ENCODE measurements at places on chromosomes 7 and 10. TPM values are rescaled to one million over a fixed set of nuclear protein-coding genes. Genes with fewer than 3 reads are reported as not detected.

The KCNIP2 gene
- 4.1 TPM for total RNA-seq

The TBX20 gene
- total RNA-seq: 0.34 TPM

GRCh38 chr7:36154255-36155212 is 1.5 kb downstream of the EEPD1 start:
- DNase-seq: no peak
- H3K36me3 ChIP-seq: no peaks in the 10 kb centered on the region
- H3K4me3 ChIP-seq: peak overlapping the region; percentile 65
- peaks cover 5% of the 10 kb centered on the region for H3K27me3 ChIP-seq

- H3K27ac ChIP-seq: no peak overlapping the region
- DNase-seq: no peak
- no peaks in the 10 kb centered on the region for H3K27me3 ChIP-seq
- H3K4me1 ChIP-seq: no peaks in the 10 kb centered on the region
Measured at GRCh38 chr7:125830743-125831142, 901.1 kb upstream of the POT1 start.

GRCh38 chr7:117772421-117772820 is 100.8 kb downstream of the CTTNBP2 start:
- no peaks in the 10 kb centered on the region for H3K36me3 ChIP-seq
- no peak overlapping the region for H3K27ac ChIP-seq
- H3K27me3 ChIP-seq: no peaks in the 10 kb centered on the region
- no peaks in the 10 kb centered on the region for H3K4me1 ChIP-seq
- DNase-seq: no peak

GRCh38 chr10:92839191-92840085 is 8.9 kb upstream of the EXOC6 start:
- H3K4me3 ChIP-seq: no peak overlapping the region
- H3K27ac ChIP-seq: no peak overlapping the region
- H3K4me1 ChIP-seq: peaks cover 7% of the 10 kb centered on the region
- peaks cover 3% of the 10 kb centered on the region for H3K27me3 ChIP-seq
- H3K36me3 ChIP-seq: peaks cover 3% of the 10 kb centered on the region

DNA sequence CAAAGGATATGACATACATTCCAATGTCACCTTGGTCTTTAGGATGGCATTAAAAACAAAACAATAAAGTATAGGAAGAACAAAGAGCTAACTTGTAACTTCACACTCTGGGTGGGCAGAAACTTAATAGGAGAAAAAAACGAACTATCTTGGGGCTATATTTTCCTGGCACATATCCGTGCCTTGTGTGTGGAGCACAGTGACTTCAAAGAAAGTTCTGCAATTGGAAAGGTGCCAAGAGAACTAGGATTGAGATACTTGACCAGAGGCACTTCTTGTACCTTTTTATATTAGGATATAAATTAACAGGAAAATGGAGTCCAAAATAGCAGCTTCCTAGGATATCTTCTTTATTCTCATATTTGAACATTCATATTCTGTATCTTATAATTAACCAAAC is 148.4 kb downstream of the SEMA3D start:
- peaks cover 7% of the 10 kb centered on the region for H3K27me3 ChIP-seq
- no peaks in the 10 kb centered on the region for H3K36me3 ChIP-seq
- no peaks in the 10 kb centered on the region for H3K4me1 ChIP-seq
- DNase-seq: no peak
- no peak overlapping the region for H3K27ac ChIP-seq
- H3K4me3 ChIP-seq: no peak overlapping the region

DNA sequence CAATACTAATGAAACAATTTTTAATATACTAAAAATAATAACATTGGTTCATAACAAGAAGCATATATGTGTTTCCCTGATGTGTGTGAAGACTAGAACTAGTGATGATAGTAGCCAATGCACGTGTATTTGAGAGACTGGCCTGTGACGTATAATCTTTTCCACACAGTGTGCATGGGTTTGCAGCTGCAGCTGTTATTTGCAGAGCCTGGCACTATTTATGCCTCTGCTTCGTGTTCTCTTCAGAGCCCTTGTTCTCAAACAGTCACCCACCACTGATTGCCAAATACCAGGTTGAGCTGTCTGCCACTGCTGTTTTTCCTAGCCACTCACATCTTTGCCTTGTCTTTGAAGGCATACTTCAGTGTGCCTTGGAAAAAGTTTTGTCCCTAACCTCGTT is 531.7 kb downstream of the ETV1 start:
- DNase-seq: no peak
- H3K4me1 ChIP-seq: no peaks in the 10 kb centered on the region
- no peak overlapping the region for H3K27ac ChIP-seq
- H3K4me3 ChIP-seq: no peak overlapping the region

GRCh38 chr7:146993764-146994163 is 877.2 kb downstream of the CNTNAP2 start:
- H3K4me3 ChIP-seq: no peak overlapping the region
- DNase-seq: no peak
- H3K36me3 ChIP-seq: no peaks in the 10 kb centered on the region
- H3K4me1 ChIP-seq: no peaks in the 10 kb centered on the region
- H3K27ac ChIP-seq: no peak overlapping the region

DNA sequence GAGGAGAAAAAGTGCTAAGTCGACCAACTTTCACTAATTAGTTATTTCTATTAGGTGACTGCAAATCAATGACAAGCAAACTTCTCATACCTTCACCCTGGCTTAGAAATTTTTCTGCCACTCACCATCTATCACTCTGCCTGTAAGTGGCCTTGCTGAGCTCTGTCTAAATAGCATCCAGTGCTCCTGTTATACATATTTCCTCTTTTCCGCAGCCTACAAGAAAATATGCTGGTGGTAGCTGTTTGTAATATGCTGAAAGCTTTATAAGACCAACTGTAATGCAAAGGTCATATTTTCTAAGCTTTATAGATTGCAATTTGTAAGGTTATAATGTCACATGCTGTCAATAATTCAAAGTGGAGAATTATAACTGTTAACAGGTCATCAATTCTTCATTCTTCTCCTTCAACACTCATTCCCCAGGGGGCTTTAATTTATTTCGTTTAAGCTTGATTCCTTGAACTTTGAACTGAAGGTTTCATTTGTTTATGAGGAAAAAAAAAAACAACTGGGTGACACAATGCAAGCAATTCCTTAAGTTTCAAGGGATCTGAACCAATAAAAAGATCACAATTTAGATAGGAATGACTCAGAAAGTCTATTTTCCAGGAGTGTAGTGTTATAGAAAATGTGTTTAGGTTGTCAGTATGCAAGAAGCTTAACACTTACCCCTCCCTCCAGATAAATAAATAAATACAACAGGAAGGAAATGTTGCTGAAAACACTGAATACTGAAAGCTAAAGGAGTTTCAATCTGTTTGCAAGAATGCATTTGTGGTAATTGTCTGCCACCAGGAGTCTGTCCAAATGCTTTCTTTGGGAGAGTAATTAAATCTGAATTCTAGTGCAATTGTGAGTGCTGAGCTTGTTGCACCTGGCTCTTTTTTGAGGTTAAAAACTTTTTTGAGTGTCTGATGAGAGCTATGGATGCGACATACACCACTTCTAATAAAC is 183.7 kb downstream of the SORCS1 start:
- H3K4me1 ChIP-seq: no peaks in the 10 kb centered on the region
- no peaks in the 10 kb centered on the region for H3K27me3 ChIP-seq
- H3K36me3 ChIP-seq: no peaks in the 10 kb centered on the region
- H3K27ac ChIP-seq: no peak overlapping the region
- H3K4me3 ChIP-seq: no peak overlapping the region
- DNase-seq: no peak

Measured in activated naive CD8-positive, alpha-beta T cell treated with anti-CD3 and anti-CD28 coated beads, Interleukin-2, amount 10 ng/mL, durations not matched to agents 7 days and 5 days (primary cell).